ENCODE measurements at places on chromosomes 6 and 20.
A peak's percentile ranks its signal among the peaks of the same experiment; 100 is the strongest.

GRCh38 chr20:37257988-37258387 is 3.6 kb downstream of the GHRH start:
- DNase-seq = no peak

DNA sequence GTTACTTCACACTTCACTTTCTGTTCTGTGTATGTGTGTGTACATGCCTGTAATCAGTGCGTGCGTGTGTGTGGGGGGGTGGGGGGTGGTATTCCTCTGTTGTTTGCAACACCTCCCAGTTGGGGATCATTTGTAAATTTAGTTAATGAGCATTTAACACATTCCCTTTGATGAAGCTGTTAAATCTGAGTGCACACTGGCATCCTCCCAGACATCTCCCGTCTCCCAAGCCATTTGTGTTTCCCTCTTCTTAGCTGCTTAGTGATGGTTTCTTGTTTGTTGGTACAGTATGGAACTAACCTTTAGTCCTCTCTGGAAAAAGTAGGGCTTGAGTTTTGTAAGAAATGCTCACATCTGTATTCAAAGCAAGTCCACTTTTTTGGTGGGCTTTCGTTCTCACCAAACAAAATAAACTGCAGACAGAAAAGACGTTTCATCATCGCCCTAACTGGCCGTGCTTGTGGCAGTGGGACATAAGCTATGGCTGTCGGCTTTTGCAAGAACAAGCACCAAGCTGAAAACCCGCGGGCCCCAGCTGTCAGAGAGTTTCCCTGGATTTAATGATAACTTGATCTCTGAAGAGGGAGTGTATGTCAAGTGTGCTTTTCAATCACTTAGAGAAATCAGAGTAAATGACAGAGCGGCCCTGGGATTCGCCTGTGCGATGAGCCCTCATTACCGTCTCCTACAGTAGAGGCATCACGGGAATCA is 54.9 kb upstream of the SASH1 start:
- no peak for DNase-seq

- DNase-seq = no peak
Observed at GRCh38 chr6:66508433-66508832, 801.4 kb upstream of the EYS start.

DNA sequence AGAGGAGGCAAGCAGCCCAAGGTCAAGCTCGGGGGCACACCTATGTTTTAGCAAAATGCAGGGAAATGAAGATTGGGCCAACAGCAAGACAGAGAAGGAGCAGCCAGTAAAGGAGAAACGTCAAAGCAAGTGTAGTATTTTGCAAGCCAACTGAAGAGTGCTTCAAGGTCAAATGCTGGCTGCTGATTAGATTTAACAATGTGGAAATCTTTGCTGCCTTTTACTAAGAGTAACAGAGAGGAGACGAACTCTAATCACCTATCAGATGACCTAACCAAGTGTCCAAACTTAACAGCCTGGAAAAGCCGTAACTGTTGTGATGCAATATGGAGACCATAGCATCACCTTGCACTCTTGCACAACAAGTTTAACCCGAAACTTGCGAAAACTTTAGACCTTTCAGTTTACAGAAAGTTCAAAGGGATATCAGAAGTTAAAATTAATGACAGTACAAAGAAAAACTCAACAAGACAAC is 30.4 kb downstream of the AKIRIN2 start:
- no peak for DNase-seq

- no peak for DNase-seq
Observed at GRCh38 chr20:55760586-55760985, 244.7 kb downstream of the CBLN4 start.

- DNase-seq = no peak
Observed at GRCh38 chr6:15475261-15475660, 187.6 kb downstream of the DTNBP1 start.

DNA sequence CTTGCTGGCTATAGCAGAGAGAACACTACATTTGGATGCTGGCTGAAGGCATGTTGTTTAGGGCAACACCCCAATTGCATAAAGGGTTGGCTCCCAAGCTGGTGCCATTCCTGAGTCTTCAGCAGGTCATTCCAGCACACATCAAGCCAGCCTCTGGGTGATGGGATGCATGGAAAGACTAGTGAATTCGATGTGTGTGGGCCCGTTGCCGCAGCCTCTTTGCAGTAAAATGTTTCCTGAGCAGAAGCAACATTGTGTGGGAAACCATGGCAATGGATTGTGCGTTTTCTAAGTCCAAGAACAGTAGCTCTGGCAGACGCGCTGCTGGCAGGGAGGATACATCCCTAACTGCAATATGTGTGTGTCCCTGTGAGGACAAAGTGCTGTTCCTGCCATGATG is 142.4 kb upstream of the SLC24A3 start:
- no peak for DNase-seq

DNA sequence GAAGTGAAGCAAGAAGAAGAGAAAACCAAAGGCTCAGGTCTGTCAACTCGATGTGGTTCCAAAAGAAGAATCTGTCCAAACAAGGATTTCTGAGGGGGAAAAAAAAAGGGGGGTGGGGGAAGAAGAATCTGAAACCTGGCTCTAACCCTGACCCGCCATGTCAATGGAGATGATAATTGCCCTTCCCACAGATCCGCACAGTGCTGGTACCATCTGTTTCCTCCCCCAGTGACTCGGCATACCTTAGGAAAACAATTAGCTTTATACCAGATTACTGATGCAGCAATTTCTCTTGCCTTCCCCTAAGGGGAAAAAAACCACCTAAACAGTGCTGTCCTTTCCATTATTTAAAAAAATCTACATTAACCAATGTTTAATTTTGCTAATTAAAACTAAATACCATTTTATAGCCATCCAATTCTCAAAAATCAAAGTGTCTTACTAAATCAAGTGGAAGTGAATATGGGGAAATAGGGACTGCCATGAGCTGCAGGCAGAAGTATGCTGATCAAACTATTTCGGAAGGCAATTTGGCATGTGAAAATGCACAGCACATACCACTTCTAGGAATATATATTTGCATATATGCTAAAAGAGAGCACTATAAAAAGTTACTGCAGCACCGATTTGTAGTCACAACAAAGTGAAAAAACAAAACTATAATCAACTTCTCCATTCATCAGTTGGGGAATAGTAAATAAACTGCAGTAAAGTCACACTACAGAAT is 46.8 kb downstream of the MAP7 start:
- DNase-seq = no peak

DNA sequence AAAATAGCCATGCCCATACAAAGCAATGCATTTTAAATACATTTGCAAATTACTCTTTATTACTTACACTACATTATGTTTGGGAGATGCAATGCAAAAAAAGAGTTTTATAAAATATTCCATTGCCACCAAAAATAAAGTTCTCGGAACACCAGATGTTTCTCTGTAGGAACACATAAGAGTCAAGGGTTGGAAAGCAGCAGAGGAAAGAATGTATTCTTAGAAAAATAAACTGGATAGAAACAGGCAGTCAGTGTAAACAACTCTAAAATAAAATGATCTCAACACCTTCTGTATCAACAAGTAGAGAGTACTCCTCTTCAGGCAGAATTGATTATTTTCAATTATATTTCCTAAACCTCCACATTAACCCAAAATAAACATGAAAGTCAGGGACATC is 28.1 kb downstream of the KIF13A start:
- no peak for DNase-seq

GRCh38 chr6:107401573-107401972 is 57.8 kb downstream of the PDSS2 start:
- no peak for DNase-seq

- peak; percentile 71 for DNase-seq
Observed at GRCh38 chr20:25081065-25081729, 744 bp downstream of the VSX1 start.

GRCh38 chr6:42448927-42449659 is 2.6 kb downstream of the TRERF1 start:
- no peak for DNase-seq

DNA sequence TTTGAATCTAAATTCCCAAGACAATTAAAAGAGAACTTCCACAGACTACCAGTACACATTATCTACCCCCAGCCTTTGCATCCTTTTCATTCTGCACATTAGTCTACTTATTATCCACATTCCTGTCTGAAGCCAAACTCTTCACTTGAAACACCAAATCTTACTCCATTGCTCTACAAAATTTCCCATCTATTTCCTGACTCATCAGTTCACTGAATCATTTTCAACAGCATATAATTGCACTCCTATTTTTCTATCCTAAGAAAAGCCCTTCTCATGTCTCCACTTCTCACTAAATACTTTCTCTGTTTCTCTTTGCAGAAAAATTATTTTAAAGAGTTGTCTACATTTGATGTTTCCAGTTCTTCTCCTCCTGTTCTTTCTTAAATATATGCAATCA is 239.4 kb upstream of the FERMT1 start:
- no peak for DNase-seq

DNA sequence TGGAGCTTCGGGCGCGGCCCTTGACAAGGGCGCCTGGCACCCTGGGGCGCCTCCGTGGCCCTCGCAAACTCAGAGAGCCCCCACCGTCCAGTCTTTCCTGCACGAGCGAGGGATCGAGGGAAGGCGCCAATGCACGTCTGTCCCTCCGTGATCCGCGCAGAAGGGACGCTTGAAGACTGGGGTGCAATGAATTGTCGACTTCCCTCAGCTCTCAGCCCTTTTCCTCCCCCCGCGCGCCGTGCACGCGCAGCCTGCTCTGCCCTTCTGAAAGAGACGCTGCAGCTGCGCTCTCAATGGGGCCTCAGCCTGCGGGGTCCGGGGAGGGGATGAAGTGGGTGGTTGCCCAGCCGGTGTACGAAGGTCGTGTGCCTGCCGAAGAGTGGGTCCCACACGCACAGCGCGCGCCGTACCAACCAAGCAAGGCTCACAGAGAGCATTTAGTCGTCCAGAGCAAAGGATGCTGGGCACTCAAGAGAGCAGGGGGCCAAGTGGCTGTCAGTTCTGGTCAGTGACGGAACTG is 5.5 kb upstream of the SOX4 start:
- DNase-seq = peak; percentile 67

GRCh38 chr20:43034981-43035724 is 154.6 kb downstream of the PTPRT start:
- DNase-seq = no peak

- no peak for DNase-seq
Observed at GRCh38 chr20:53834062-53834442, 236.3 kb downstream of the BCAS1 start.

DNA sequence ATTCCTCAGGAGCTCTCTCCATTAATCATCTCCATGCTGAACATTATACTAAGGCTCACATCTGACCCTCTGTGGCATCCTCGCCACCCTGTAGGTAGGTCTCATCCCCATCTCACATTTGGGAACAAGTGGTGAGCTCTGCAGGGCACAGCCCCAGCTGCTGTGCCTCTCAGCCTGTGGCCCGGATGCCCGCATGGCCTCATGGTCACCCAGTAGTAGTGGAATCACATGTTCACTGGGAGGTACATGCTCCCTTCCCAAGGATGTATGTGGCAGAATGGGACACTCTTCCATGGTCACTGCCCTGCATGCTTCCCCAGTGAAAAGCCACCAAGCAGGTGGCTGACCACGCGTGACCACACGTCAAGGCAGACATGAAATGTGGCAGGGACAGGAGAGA is 26.3 kb upstream of the APMAP start:
- DNase-seq = peak; percentile 34

DNA sequence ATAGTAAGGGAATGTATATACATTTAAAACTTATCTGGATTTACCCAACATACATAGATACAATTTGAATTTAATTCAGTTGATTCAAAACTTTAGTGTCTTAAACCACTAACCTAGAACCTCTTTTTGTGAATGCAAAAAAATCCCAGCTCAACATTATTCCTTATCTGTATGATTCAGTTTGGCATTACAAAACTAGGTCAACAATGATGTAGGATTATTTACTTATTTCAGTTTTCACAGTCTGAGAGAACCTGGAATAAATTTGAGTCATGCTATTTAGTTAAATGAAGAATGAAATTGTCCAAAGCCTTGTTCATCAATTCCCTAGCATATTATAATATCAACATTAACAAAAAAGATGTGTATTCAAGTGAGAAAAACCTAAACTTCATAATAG is 7.4 kb upstream of the PLCB1 start:
- DNase-seq = no peak

- no peak for DNase-seq
Observed at GRCh38 chr6:137226697-137227096, 7.5 kb upstream of the IFNGR1 start.

GRCh38 chr6:36358226-36358915 is 21.7 kb upstream of the BNIP5 start:
- no peak for DNase-seq

- DNase-seq = no peak
Observed at GRCh38 chr6:65631711-65632110, 75.3 kb downstream of the EYS start.

- no peak for DNase-seq
Observed at GRCh38 chr20:5270603-5271002, 46.2 kb downstream of the PROKR2 start.

DNA sequence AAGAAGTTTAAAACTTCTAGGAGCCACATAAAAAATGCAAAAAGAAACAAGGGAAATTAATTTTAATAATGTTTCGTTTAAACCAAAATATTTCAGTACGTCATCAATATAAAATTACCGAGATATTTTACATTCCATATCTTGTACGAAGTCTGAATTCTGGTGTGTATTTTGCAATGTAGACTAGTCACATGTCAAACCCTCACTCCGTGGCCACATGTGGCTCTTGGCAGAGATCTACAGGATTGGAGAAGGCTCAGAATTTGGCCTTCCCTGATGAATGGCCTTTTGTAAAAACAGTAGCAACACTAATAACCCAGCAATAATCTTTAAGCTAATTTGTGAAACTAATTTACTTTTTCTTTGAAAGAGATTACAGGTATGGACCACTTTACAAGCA is 217.1 kb downstream of the PRL start:
- DNase-seq = no peak

DNA sequence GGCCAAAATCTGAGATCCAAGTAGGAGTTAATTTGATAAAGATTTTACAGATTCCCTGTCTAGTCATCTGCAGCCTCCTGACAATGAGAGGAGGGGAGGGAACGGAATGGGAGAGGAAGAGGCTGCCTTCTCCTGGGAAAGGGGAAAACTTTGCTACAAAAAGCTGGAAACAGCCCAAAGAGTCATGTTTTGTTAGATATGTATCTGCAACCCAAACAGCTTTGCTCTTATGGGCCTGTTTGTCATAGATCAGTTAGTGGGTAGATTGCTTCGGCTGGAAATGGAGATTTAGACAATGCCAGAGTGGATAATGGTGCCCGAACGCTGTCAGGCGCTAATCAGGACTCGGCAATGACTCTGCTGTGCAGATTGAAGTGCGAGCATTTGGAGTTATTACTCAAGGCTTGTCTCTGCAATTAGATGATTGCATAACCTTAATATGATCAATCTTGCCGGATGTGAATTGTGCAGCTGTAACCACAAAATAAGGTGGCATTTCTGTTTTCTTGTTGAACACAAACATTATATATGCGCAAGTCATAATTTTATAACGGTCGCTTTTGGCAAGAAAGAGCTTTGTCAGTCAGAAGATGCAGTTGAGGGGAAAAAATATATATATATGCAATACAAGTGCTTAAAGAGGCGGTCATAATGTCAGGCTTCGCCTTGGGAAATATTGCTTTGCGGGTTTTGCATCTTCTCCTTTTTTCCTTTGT is 92.4 kb upstream of the MAFB start:
- DNase-seq = no peak

All from activated effector memory CD4-positive, alpha-beta T cell treated with anti-CD3 and anti-CD28 coated beads, Interleukin-2, amount 50 U/mL, for 16 hours (primary cell).